NCI-H1417 treated with DMSO at 0.1 percent for 48 hours (cell line): ENCODE measurements at places on chromosomes 5 and 9.

DNA sequence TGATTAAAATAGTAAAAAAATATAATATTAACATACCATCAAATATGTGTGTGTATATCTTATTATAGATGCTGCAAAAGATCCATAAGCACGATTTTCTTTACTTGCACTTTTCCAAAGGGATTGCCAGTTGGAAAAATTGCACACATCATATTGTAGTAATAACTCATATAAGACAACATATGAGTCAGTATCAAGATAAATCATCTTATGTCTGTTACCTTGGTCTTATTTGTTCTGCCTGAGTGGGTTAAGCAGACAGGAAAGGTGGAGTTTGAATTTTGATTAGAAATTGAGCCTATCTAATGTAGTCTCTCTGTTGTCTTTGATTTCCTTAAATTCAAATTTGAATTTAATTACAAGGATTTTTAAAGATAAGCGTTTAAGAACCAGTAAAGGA lies 24.6 kb downstream of the LYSMD3 start:
- DNase-seq = no peak

- no peak for DNase-seq
Observed at GRCh38 chr9:37667706-37668105, 17.0 kb downstream of the FRMPD1 start.

DNA sequence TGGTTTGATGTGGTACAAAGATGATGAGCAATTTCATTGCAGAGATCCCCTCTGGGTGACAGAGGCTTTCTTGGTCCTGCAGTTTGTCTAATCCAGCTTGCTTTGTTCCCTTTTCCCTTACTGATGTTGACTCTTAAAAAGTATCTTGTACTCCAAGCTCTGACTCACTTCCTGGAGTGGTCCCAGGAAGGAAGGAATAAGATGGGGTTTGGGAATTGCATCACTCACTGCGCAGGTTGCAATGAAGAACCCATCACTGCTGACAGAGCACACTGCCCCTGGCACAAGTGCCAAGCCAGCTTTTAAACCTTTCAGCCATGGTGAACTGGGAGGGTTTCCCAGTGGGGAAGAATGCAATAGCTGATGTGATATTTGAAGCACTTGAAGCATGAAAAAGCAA lies 662.2 kb upstream of the CTNND2 start:
- DNase-seq = no peak

- DNase-seq = no peak
Observed at GRCh38 chr9:114216976-114217375, 61.6 kb downstream of the COL27A1 start.

GRCh38 chr5:168136340-168136739 lies 155.1 kb upstream of the WWC1 start:
- DNase-seq = no peak

- no peak for DNase-seq
Observed at GRCh38 chr9:88783711-88784083, 207.6 kb upstream of the S1PR3 start.

GRCh38 chr5:112823656-112824055 lies 37.4 kb upstream of the SRP19 start:
- DNase-seq = no peak

GRCh38 chr5:76715736-76716455 lies at the start of gene F2R:
TSS of gene F2R (plus strand) at chr5:76716126. CDS start at chr5:76716308, 182 bp downstream.
- no peak for DNase-seq

DNA sequence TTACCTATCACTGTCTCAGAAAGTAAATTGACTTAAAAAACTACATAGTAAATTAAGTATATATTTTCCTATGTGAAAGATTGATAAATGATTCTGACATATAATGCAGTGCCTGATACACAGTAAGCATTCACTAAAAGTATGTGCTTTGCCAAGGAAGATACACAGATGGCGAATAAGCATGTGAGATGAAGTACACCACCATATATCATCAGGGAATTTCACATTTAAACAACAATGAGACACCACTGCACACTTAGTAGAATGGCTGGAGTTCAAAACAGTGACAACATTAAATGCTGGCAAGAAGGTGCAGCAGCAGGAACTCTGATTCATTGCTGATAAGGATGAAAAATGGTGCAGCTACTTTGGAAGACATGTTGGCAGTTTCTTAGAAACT lies 1118.8 kb downstream of the DTWD2 start:
- no peak for DNase-seq

DNA sequence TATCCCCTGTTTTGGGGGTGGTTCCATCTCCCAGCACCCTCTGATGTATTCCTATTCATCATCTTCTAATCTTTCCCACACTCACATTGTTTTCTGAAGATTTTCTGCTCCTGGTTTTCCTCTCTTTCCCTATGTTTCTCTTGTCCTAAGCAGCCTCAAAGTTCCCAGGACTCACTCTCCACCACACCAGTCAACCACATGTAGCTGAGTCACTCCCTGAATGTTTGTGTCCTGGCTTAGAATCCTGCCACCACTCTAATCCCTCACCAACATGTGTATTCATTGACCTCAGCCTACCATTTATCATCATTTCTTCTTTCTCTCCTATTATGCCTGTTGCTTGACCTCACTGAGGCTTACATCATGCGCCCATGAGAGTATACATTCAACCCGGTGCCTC lies 282.4 kb upstream of the ADAMTS16 start:
- no peak for DNase-seq

GRCh38 chr5:9201011-9201410 lies 344.9 kb downstream of the SEMA5A start:
- no peak for DNase-seq

DNA sequence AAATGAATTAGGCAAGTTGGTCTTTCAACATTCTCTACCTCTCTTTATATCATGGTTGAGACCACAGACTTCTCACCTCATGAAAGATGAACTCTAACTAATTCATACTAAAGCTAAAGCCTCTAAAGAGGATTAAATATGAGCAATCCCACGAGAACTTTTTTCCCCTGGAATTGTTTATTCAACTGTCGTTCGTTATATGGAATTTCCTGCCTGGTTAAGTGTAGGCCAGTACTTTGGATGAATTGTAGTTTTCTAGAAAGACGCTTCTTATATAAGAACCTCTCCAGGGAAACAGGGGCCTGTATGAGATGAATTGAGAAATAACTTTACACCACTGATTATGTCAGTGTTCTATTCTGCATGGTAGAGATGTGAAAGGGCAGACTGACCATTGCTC lies 42.9 kb downstream of the PDCD1LG2 start:
- DNase-seq = no peak

DNA sequence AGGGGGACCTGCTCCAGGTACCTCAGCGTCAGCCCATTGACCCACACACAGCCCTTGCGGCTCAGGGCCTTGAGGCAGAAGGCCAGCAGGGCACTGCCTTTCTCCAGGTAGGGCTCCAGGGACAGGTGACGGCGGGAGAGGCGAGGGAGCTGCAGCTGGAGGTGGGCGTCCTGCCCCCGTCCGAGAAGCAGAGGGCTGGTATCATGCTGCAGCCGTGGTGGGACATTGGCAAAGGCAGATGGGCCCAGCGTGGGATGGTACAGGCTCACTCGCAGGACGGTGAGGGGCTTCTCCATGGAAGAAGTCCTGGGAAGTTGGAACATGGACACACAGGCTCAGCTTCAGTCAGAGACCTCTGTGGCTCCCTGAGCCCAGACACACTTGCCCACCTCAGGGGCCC lies 2.5 kb upstream of the DCANP1 start:
- no peak for DNase-seq

GRCh38 chr5:66342341-66342880 lies 198.3 kb downstream of the SREK1 start:
- no peak for DNase-seq

DNA sequence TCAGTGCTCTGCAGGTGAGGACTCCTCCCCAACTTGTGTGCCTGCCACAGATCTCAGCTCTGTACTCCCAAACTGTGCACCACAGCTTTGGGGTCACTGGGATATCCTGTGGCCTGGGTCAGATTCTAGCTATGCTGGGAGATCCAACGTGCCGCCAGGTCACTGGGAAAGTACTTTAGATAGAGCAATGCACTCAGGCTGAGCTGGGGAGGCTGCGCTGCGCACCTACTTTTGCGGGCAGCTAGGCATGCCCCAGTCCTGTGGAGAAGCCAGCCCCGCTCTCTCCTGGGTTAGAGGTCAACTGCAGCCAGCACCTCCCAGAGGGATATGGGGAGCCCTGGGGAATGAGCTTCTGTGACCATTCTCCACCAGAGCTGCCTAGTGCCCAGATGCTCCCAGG lies 552.1 kb upstream of the CDH9 start:
- DNase-seq = no peak

GRCh38 chr5:172820046-172820767 lies 13.8 kb upstream of the ERGIC1 start:
- no peak for DNase-seq

- no peak for DNase-seq
Observed at GRCh38 chr9:128358861-128359260, 12.3 kb upstream of the URM1 start.

- DNase-seq = no peak
Observed at GRCh38 chr5:142659405-142659804, 26.5 kb downstream of the FGF1 start.

DNA sequence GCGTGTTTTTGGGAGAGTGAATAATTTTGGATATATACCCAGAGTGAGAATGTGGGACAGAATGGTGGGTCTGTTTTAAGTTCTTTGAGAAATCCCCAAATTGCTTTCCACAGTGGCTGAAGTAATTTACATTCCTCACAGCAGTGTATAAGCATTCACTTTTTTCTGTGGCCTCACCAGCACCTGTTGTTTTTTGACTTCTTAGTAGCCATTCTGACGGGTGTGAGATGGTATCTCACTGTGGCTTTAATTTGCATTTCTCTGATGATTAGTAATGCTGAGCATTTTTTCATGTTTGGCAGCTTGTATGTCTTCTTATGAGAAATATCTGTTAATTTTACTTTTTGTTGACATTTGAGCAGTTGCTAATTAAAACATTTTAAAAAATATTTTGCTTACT lies 9.4 kb upstream of the SPATA31D1 start:
- no peak for DNase-seq

GRCh38 chr9:113738893-113739604 lies 137.1 kb upstream of the ZNF618 start:
- DNase-seq = no peak

DNA sequence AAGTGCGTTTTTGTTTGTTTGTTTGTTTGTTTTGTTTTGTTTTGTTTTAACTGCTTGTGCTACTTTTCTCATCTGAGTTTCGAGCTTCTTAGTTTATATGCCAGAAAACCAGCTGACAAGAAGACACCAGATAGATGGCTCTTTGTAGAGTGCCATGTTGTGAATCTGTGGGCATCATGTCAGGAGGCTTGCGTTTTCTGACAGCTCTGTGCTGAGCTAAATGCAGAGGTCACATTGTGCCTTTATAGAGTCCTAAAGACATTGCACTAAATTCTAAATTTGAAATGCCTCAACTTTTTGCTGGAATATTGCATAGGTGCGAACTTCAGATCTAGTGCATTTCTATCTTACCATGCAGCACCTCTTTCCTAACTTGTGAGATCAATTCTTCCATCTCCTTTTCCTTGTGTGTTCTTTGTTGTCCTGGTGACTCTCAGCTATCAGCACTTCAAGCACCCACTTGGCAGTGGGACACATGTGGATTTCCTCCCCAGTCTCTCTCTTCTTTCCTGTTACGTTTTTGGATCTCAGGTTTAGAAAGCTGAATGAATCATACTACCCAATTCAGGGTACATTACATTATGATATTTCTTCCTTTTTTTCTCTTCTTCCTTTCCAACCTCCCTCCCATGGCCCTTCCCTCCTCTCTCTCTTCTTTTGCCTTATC lies 379.0 kb upstream of the RPS23 start:
- no peak for DNase-seq

DNA sequence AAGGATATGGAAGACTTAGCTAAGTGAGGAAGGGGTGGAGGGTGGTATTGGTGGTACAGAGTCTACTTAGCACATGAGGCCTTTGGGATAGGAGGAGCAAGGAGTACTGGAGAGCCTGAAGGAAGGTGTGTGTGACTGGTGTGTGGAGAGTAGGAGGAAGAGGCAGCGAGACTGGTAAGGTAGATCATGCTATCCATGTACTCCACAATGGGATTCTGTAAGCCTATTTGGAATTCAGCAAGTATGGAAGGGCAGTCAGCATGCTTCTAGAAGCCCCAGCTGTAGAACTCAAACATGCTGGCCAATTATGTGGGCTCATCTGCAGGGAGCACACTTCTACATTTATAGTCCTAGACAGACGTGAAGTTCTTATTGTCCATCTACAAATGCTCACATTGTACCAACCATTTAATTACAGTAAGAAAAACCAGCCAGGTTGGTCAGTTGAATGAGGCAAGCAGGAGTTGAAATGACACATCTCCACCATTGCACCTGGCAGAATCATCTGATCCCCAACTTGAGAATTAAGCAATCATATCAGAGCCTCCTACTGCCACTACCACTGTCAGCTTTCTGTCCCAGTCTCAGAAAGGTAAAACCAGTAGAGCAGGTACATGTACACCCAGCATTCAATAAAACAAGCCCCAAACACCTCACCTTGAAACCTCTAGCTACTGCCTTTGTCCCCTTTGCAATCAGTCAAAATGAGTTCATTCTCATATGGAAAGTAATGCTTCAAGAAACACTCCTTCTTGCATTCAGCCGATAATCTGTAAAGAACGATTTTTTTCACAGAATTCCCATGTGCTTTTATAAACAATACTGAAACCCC lies 60.9 kb upstream of the GLRX start:
- no peak for DNase-seq

- DNase-seq = no peak
Observed at GRCh38 chr5:32002755-32003154, 171.4 kb downstream of the GOLPH3 start.

- DNase-seq = no peak
Observed at GRCh38 chr5:127602481-127602880, 46.4 kb upstream of the CTXN3 start.

DNA sequence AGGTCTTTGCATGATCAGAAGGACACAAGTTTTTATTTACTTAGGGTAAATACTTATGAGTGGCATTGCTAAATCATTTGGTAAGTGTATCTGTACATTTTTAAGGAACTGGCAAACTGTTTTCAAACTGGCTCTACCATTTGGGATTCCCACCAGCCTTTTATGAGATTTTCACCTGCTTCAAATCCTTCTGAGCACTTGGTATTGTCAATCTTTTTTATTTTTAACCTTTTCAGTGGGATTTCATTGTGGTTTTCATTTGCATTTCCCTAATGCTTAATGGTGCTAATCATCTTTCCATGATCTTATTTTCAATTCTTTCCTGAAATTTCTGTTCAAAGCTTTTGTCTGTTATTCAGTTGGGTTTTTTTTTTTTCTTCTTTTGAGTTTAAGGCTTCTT lies 475.6 kb downstream of the MAN2A1 start:
- DNase-seq = no peak
